ENCODE measurements at places on chromosomes 3 and 15.

GRCh38 chr3:42829083-42829627 lies 19.9 kb downstream of the ACKR2 start:
- no peak for DNase-seq

DNA sequence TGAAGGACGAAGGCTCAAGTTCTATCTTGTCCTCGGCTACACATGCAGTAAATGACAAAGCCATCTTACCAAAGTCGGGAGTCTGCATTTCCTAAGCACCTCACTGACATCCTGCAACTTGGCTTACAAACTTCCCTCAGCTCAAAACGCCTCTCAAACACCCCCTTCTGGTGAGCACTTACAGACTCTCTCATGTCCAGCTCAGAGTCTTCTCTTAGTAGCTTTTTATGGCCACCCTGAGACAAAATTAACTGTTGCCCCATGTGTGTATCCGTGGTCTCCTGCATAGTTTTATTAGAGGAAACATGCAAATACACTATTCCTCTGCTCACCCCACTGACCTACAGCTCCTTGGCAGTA lies 819.7 kb downstream of the FHIT start:
- no peak for DNase-seq

- DNase-seq, result no peak
These were observed 195.3 kb upstream of the LYSMD4 start for GRCh38 chr15:99928429-99928981.

DNA sequence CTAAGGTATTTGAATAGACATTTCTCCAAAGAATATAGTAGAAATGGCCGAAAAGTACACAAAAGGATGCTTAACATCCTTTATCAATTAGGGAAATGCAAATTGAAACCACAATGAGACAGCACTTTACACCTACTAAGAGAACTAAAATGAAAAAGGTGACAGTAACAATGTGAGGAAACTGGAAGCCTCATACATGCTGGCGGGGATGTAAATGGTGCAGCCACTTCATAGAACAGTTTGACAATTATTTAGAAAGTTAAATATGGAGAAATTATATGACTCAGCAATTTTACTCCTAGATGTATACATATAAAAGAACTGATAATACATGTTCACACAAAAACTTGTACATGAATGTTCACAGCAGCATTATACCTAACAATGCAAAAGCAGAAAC lies 13.4 kb downstream of the SPICE1 start:
- no peak for DNase-seq

DNA sequence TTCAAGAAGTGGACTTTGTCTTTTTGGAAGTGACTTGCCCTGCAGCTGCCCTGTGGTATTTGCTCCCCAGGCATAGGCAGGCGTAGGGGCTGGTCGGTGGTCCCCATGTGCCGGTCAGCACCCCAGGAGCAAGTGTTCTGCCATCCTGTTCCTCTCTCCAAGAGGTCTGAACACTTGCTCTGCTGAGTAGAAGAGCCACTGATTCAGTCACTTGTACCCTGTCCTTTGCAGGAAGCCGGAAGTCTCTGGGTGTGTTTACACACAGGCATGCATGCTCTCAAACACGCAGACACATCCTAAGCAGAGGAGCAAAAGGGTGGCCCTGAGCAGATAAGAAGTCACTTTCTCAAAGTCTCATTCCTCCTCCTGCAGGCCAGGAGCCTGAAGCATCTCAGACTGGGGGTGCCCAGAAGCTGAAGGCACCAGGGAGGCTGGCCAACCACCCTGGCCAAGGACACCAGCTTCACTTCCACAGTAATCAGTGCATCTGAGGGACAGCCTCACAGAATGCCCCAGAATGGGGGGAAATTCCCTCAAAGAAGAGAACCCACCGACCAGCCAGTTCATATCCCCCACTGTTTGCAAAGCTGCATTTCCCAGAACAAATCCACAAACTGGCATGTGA lies 88.7 kb upstream of the POMGNT2 start:
- no peak for DNase-seq

DNA sequence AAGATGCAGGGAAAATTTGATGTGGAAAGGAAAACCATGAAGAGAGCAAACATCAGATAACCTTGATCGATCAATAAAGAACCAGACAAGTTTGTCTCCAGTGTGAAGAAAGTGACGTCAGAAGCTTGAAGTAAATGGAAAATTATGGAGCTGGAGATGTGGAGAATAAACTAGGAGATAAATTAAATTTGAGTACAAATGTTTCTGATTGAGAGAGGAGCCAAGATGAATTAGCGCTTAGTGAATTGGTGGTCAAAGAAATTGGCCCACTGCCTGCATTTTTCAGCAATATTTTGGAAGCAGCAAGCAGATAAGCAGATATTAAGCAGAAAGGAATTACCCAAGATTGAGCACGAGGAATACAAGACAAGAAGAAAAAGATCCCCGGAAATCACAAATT lies 567.3 kb upstream of the ZNF385D start:
- DNase-seq, result no peak

- no peak for DNase-seq
These were observed 112.7 kb downstream of the RAB11A start for GRCh38 chr15:65981837-65982626.

DNA sequence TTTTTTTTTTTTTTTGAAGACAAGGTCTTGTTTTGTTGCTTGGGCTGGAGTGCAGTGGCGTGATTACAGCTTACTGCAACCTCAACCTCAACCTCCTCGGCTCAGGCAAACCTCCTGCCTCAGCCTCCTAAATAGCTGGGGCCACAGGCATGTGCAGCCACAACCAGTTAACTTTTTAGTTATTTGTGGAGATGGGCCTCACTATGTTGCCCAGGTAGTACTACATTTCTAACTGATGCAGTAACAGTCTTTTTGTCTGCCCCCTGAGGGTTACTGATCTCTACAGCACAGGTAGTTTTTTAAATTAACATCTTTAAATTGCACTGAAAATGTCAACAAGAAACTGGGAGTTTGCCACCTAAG lies 3.4 kb upstream of the LMLN start:
- DNase-seq, result no peak

- peak; percentile 47 for DNase-seq
These were observed 16.4 kb downstream of the GRIP2 start for GRCh38 chr3:14523792-14524191.

GRCh38 chr3:148992635-148993255 lies 1.4 kb downstream of the GYG1 start:
- DNase-seq, result no peak

GRCh38 chr3:48945432-48945831 lies 26.8 kb downstream of the ARIH2 start:
- no peak for DNase-seq

DNA sequence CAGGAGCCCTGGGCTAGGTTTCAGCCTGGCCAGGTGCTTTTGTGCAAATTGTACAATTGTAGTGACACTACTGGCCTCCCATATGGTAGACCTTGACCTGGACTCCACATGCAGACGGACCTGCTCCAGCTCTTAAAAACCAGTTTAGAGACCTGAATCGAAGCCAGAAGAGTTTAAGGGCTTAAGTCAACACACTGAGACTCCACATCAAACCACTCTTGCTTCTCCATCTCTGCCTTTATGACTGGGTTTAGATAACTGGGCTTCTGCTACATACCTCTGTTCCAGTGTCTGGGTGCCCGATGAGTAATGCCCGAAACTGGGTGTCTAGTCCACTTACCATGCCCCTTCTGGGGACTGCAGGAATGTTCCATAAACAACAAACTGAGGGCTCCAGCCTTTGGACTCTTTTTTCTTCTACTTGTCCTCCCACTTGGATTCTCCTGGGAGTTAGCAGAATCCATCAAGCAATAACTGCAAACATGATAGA lies 32.8 kb downstream of the TMEM212 start:
- no peak for DNase-seq

DNA sequence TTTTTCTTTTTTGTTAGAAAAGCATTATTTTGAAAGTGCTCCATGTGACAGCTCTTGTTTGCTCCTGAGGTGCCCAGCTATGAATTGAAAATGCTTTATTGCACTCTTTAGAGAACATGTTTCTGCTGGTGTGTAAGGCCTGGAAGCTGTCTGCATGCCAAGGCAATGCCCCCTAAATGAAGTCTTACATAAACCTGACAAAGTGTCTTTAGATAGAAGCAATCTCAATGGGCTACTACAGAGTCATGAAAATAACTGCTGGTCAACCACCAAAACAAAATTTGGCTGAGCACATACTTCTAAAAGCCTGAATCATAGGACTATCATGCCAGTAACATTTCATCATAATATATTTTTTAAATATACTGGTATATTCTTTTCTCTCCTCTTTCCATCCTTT lies 178.7 kb downstream of the THRB start:
- DNase-seq, result no peak

DNA sequence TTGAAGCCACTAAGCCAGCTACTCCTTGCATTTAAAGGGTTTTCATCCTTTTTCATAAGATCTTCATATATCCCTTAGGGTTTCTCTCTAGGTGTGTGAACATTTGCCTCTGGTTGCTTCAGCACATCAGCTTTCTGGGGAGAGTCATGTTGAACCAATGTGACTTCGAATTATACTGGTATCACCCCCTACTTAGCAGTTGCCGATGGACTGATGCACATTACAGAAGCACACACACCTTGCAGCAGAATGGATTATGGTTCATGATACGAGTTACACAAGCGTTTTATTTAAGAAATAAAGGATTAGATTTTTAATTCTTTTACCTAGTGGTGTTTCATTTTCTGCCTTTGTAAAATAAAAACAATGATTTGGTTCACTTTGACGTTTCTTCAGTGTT lies 39.6 kb downstream of the FBXO22 start:
- no peak for DNase-seq

DNA sequence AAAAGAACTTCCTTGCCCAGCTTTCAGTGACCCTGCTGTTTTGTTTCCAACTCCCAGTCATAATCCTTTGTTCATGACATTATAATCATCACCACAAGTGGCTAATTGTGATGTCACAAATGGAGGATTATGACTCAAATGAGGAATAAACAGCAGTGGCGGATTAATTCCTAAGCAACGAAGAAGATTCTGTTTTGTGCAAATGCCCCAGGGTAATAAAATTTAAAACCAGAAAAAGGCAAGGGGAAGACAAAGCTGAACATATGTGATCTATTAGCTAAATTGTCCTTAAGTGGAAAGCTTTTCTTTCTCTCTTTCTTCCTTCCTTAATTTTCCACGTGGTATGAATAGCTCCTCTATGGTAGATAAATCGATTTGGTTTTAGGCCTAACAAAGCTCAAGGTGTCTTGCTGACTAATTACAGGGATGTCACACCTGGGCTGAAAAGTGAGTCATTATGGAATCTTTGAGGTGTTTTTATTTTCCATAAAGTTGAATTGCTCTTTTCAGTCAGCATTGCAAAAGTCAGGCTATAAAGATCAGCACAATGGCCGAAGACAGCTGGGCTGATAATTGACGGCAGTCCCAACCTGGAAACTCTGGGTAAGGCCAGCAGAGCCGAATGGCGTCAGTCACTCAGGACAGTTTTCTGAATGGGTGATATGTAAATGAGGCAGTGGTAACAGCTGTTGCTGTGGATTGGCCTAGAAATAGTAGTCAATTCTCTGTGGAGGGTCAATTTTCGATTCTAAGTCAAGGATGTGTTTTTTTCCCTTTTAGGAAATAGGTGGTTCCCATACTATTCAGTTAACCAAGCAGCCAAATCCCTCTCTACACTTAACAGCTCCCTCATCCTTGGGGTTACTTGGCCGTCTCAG lies 121.5 kb downstream of the PTPRG start:
- DNase-seq, result no peak

GRCh38 chr3:126083913-126084767 lies at the start of gene SLC41A3:
Gene SLC41A3 (minus strand): TSS chr3:126084124. CDS start chr3:126068219, 15,905 bp downstream.
- DNase-seq, result peak; percentile 96

DNA sequence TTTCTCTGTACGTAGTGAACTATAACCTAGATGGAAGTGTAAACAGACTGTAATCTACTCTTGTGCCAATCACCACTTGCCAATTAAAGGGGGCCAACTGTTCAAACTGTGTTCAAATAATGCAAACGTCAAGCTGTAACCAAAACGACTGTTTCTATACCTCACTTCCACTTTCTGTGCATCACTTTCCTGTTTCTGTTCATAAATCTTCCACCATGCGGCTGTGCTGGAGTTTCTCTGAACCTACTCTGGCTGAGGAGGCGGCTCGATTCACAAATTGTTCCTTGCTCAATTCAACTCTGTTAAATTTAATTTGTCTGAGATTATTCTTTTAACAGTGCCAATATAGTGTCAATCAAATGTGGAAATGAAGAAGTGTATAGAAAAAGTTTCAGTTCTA lies 206.7 kb upstream of the TBC1D5 start:
- no peak for DNase-seq

DNA sequence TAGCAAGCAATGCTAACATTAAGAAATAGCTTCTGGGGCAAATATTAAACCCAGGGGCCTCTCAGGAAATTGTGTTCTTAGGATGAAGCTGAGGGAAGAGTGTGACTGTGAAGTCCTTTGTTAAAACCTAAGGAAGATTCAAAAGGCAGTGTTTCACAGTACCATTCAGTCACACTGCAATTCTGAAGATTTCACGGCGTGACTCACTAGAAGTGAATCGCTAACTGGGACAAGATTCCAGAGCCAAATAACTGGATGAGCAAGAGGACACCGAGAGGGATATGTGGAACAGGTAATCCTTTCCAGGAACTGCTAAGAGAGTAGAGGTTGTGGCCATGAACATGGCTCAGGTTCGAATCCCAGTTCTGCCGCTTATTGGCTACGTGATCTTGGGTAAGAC lies 61.8 kb upstream of the SMAD3 start:
- DNase-seq, result no peak

GRCh38 chr3:76352511-76353284 lies 567.3 kb upstream of the ZNF717 start:
- no peak for DNase-seq

DNA sequence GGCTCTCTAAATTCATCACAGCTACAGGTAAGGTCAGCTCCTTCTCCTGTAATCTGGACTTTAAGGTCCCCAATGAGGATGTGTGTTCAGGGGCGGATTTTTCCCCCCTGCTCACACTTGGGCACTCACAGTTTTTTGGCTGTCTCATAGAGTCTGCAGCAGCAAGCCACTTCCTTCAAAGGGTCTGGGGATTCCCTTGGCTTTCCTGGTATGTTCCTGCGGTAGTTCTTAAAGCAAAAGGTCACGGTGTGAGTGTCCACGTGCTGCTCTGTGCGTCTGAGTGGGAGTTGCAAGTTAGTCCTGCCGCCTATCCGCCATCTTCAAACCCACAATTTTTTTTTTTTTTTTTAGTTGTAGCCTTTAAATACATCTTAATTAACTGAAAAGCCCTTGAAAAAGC lies 15.4 kb upstream of the CFAP20DC start:
- no peak for DNase-seq

DNA sequence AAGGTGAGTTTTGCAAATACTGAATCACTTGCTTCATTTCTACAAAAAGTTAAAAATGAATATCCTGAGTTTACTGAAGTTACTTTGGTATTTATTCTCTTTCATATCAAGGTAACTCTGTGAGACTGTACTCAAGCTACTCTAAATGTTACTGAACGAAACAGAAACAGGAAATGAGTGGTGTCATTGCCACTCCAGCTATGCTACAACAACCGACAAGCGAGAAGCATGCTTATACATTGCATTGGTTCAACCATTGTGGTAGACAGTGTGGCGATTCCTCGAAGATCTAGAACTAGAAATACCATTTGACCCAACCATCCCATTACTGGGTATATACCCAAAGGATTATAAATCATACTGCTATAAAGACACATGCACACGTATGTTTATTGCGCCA lies 313.2 kb upstream of the THBS1 start:
- DNase-seq, result no peak

- peak; percentile 81 for DNase-seq
These were observed 1.7 kb downstream of the HRH1 start for GRCh38 chr3:11156026-11156410.
